AG10803 (cell line): ENCODE measurements at places on chromosomes 11 and 22.

- DNase-seq: no peak
These were observed 26.8 kb downstream of the TPBGL start for GRCh38 chr11:75267171-75267970.

- DNase-seq: no peak
These were observed 62.9 kb upstream of the CARD18 start for GRCh38 chr11:105202422-105202821.

DNA sequence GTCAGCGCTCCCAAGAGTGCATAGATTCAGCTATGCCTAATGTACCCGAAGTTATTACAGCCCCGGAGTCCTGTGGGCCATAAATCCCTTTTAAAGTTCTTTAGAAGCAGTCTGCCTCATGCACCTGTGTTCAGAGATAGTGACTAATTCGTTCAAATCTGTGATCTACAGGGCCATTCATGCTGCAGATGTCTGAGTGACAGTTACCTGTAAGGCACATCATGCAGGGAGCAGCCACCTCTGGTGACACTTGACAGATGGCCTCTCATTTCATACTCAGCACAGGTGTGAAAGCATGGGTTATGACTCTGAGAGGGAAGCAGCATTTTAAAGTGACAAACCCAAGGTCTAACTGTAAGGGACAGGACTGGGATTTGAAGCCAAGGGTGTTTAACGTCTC lies 2.4 kb upstream of the E2F8 start:
- no peak for DNase-seq

DNA sequence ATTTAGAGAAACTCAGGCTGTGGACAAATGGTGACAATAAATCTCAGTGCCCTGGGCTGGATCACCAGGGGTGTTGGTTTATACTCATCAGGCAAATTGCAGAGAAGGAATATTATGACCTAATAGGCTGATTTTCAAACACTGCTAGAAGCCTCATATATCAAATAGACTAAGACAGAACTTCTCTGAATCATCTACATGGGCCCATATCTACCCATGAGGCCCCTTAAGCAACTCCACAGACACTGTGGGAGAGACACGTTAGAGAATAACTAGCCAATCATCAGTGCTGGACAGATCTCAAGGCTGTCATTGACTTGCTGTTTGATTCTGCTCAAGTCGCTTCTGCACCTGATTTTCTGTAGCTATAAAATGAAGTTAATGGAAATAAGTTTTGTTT lies 545.8 kb downstream of the SOX6 start:
- DNase-seq: no peak

- no peak for DNase-seq
These were observed 16.9 kb upstream of the WNT7B start for GRCh38 chr22:45993841-45994240.

GRCh38 chr11:111285189-111286091 lies 12.9 kb upstream of the POU2AF3 start:
- no peak for DNase-seq

- DNase-seq: no peak
These were observed 827 bp downstream of the NAALADL1 start for GRCh38 chr11:65057526-65057925.

- no peak for DNase-seq
These were observed 31.6 kb downstream of the CPT1A start for GRCh38 chr11:68810164-68810563.
